ENCODE measurements at places on chromosomes 12 and 14. TPM values are rescaled to one million over a fixed set of nuclear protein-coding genes. Genes with fewer than 3 reads are reported as not detected.

The UNG gene
- 59.8 TPM for total RNA-seq

The AKAP3 gene
- total RNA-seq: 0.44 TPM

The TAS2R13 gene
- total RNA-seq: 0.44 TPM

The MYH6 gene
- total RNA-seq: not detected

The DLK1 gene
- 44.2 TPM for total RNA-seq

The TCL1B gene
- total RNA-seq: not detected

The EIF2S3B gene
- total RNA-seq: 1.3 TPM

The RERG gene
- 4.3 TPM for total RNA-seq

The AQP5 gene
- not detected for total RNA-seq

The C1R gene
- total RNA-seq: 1.0 TPM

The ARG2 gene
- 12.5 TPM for total RNA-seq

DNA sequence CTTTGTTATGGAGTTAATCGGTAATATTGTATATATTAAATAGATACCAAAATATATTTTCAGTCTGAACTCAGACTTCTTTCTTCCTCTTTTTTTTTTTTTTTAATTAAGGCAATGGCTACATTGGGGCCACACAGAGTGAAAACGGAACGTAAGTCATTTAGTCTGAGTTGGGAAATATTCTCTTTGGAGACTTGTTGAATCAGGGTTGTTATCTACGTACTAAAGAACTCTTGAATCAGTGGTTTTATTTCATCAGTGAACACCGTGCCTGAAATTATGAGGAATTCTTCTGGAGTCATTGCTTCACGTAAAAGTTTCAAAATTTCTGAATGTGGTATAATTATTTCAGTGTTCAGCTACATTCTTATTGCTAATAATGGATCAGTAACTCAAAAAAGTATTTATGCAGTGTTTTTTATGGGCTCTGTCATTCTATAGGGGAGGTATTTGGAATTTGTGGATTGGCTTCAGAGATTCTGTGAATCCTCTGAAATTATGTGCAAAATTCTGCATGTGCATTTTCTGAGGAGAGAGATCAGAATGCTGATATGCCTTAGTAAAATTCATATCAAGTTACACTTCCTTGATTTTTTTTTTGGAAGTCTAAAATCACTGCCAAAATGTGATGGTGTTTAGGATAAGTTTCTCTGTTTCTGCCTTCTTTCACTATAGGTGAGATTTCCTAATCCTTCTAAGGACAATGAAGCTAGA is 39.6 kb downstream of the BRMS1L start:
- DNase-seq: no peak

DNA sequence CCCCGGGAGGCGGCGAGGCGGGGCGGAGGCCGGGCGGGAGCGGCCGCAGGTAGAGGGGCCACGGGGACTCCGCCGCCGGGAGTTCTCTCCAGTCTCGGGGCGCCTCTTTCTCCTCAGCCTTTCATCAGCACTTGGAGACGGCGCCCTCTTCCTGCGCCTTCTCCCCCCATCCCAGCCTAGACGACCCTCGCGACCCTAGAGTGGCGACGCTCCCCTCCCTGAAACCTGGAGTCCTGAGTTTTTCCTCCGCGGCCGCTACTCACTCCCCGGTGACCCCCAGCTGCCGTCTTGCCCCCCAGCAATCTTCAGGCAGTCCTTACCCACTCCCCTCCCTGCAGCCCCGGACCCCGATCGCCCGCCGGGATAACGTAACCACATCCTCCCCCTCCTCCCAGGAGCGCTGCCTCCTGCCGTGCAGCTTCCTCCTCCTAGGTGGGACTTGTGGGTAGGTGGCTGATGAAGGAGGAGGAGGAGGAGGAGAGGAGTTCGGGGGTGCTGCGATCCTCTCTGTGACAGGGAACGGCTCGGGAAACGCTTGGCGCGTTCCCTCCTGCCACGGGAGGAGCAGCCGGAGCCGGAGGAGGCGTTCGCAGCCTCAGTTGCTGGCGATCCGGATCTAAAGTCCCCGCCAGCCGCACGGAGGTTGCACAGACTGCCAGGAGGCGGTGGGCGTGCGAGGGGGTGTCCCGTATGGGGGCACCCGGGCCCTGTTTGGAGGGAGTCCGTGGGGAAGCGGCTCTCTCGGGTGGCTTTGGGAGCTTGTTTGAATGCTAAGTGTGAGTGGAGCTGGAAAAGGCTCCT is 891 bp downstream of the PLEKHA5 start:
- DNase-seq: peak; percentile 52

- DNase-seq: no peak
These were observed 100.6 kb downstream of the LGMN start for GRCh38 chr14:92647797-92648279.

DNA sequence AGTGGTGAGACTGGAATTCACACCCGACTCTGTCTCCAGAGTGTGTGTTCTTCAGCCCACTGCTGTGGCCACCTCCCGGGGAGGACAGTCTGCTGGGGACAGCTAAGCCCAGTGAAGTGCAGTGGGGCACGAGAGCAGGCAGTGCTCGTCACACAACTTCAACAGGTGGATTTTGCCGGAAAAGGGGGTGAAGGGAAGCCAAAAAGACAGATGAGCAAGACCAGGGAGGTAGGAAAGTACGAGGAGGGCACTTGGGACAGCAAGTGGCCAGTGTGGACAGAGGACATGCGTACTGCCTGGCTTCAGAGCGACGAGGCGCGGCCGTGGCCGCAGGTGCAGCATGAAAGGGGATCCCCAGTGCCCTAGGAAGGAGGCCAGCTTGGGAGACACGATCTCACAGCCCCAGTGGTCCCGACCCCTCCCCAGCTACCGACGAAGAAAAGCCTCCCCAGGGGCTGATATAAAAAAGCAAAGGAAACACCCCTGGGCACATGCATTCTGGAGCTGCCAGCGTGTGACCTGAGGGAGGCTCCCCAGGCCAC is 96.1 kb downstream of the FBXL14 start:
- no peak for DNase-seq

DNA sequence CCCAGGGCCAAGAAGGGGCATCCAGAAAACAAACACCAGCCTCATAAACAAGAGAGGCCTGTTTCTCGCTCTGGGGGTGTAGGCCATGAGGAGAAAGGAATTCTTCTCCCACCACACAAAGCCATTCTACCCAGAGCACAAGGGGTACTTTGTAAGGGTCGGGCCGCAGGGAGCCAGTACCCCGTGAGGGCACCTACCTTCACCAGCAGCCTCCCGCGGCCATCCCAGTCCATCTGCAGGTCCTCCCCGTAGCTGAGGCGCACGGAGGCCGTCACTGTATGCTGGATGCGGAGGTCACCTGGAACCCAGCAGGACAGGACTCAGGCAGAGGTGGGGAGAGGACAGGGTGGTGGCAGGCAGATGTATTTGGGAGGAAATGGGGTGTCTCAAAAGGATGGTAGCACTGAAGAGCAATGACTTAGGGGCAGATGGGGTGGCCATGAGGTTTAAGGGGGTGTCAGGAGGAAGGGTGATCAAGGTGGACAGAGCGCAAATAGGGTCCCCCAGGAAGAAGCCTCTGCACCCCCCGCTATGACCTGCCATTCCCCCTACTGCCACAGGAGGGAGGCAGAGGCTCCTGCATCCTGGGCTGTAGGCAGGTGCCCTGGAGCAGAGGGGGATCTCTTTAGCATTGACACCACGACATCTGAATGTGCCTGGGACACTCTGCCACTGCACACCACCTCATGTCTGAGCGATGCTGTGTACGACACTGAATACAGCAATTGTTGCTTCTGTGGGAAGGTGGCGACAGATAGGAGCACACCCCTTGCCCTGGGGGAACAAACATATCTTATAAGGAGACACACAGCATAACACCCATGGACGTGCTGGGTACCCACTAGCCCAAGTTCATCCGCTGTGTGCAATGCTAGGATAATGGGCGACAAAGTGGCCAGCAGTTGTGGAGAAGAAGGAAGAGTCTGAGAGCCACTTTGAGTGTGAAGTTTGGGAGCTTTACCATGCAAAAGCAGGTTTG is 61.4 kb downstream of the VWF start:
- peak; percentile 71 for DNase-seq

GRCh38 chr14:78535041-78535440 is 364.9 kb downstream of the NRXN3 start:
- no peak for DNase-seq

GRCh38 chr12:105588106-105588505 is 257.6 kb downstream of the C12orf75 start:
- no peak for DNase-seq

DNA sequence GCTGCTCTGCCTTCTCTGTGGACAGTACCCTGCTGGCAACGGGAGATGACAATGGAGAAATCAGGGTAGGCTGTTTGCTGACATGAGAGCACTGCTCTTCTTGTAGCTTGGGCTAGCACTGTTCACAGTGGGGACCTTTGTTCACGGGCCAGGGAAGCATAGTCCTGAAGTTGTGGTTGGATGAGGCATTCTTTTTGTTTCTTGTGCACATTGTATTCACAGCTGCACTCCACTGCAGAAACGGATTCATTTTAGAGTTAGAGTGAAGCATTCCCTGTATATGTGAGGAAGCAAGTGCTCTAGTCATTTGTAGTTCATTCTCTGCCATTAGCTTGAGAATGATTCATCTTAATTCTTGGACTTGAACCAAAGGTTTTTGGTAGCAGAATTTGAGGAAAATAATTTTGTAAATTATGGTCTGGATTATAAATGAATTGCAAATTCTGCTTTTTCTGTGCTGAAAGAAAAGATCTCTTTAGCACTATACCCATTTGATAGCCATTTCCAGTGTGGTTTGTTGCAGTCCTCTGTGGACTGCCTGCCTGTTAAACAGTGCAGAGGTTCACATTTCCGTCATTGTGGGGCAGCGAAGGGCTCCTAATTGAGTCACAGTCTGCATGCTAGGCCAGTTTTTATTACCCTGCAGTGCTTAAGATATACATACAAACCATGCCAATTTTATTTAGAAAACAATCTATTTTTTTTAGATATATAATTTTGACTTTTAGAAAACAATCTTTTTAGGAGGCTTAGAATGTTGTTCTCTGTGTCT is 80.6 kb downstream of the APAF1 start:
- DNase-seq: peak; percentile 54

GRCh38 chr14:89221109-89221810 is 195.8 kb downstream of the FOXN3 start:
- DNase-seq: no peak

GRCh38 chr12:124459852-124460645 is 107.4 kb downstream of the NCOR2 start:
- DNase-seq: no peak

- DNase-seq: no peak
These were observed 28.9 kb downstream of the ANO6 start for GRCh38 chr12:45244561-45245343.

DNA sequence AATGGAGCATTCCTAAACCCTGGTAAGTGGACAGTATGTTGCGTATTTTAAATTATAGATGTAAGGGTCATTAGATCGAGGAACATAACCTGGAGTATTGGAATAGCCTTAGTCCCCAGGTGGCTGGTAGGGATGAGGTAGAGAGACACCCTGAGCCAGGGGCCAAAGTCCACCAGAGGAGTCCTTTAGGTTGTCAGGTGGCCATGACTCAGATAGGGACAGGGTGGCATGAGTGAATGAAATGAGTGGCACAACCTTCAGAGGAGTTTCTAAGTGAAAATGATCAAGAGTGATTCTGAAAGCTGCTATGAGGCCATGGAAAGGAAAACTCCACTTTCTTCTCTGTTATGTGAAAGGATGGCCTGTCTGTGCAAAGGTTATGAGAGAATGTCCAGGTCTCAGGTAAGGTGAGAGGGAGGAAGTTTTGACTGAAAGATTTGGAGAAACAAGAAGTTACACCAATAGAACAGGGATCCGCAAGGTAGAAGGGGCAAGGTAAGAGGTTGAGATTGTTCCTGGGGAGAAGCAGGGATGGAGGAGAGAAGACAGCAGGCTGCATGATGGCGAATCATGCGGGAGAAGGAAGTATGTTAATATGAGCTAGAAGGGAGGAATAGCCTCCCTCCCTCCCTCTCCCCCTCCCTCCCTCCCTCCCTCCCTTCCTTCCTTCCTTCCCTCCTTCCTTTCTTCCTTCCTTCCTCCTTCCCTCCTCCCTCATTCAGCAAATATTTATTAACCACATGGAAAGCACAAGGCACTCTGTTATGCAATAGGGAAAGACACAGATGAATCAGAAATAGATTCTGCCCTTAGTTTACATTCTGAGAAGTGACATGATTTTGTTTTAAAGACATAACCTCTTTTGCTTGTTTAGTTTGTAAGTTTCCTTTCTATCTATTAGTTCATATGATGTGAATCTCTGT is 14.0 kb upstream of the RIPK3 start:
- DNase-seq: no peak

GRCh38 chr14:101250948-101251811 is 310.1 kb upstream of the DIO3 start:
- no peak for DNase-seq

DNA sequence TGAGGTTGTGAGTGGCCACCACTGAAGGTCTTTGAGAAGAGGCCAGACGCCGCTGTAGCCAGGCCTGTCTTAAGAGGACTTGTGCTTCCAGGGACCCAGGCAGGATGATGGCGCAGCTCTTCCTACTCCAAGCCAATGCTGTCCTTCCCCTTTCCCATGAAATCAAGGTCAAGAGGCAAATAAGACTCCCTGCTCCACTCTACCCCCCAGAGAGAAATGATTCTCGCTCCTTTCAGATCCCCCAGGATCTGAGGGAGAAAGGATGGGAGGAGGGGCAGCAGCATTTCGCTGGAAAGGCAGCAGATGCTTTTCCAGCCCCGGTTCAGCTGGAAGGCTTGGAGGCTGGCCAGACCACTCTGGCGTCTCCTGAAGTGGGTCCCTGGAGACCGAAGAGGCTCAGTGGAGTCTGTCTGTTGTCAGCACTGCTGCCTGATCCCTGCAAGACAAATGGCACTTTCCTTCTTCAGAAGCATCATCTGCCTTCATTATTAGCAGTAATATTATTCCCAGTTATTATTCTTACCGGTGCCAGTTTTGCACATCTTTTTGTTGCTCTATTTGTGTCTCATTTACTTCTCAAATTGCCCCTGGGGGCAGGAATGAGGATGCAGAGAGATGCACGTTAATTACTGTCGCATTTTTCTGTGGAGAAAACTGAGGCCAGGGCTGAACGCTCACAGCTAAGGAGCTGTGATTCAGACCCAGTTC is 51.4 kb downstream of the C14orf132 start:
- DNase-seq: no peak

- no peak for DNase-seq
These were observed 117.4 kb downstream of the EML1 start for GRCh38 chr14:99910337-99911309.

DNA sequence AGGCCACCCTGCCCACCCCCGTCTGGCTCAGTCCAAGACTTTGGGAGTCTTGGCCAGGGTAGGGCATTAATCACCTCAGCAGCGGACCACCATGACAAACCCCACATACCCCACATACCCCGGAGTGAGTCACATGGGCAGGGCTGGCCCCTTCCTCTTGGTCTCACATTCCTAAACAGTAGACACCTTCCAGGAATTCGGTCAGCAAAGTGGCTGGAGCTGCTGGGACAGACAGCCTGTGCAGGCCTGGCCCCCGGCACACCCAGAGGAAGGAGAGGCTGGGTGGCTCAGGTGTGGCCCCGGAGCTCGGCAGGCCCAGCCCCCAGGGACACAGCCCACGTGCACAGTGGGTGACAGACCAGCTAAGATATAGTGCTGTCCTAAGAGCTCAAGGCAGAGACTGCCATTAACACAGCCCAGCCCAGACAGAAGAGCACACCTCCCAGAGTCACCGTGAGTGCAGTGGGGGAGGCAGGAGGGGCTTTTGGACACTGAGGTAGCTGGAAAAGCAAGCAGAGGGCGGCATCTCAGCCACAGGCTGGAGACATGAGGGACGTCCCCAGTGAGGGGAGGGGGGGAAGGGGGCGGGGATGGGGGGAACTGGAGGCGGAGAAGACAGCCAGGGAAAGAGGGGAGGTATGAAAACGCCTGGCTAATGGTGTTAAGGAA is 24.0 kb downstream of the CCDC85C start:
- DNase-seq: peak; percentile 31

Measured in K562 (cell line).